SHP77 treated with DMSO at 0.1 percent for 48 hours (cell line): ENCODE measurements at places on chromosomes 12 and 14.

DNA sequence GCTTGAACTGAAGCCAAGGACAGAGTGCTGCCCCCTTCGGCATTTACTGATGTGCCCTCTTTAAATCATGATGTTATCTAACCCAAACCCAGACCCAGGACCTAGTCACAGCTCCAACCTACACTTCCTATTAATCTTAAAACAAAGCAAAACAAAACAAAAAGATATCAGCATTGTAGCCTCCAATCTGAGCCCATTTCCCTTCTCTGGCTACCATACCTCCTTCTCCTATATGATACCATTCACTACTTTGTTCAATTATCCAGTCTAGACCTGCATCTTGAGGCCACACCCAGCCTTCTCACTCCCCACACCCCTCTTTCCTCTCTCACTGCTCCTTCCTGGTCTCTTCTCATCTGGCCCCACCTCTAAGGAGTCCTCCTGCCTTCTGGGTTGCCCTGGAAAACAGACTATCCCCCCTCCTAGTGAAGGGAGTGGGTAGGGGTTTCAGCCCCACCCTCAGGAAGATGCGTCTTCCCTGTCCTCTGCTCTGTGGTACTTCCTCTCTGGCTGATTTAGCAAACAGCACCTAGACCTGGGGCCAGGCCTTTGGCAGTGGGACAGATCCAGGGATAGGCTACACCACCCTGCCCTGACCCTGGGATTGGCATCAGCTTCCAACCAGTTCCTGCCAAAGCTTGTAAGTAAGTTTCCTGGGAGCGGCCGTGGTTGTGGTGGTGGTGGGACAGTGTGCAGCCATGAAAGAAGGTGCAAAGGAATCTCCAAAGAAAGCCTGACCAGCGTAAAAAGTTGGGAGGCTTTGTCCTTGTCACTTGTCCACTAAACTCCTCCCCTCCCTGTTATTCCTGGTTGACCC, 3.3 kb downstream of the LTB4R start:
- no peak for DNase-seq

- no peak for DNase-seq
These were observed 14.1 kb downstream of the PPFIBP1 start for GRCh38 chr12:27537855-27538675.

- no peak for DNase-seq
These were observed 26.0 kb upstream of the SPATA7 start for GRCh38 chr14:88359500-88359899.

DNA sequence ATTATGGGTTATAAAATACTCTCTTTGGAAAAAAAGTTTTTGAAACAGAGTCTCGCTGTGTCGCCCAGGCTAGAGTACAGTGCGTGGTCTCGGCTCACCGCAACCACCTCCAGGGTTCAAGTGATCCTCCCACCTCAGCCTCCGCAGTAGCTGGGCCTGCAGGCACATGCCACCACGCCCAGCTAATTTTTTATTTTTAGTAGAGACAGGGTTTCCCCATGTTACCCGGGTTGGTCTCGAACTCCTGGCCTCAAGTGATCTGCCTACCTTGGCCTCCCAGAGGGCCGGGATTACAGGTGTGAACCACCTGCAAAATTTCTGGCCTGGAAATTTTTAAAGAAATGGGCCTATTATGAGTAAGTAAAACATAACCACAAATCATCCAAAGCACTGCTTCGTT, 3.8 kb downstream of the USP15 start:
- DNase-seq, result no peak

- no peak for DNase-seq
These were observed 130.8 kb upstream of the FLRT2 start for GRCh38 chr14:85399186-85399585.

DNA sequence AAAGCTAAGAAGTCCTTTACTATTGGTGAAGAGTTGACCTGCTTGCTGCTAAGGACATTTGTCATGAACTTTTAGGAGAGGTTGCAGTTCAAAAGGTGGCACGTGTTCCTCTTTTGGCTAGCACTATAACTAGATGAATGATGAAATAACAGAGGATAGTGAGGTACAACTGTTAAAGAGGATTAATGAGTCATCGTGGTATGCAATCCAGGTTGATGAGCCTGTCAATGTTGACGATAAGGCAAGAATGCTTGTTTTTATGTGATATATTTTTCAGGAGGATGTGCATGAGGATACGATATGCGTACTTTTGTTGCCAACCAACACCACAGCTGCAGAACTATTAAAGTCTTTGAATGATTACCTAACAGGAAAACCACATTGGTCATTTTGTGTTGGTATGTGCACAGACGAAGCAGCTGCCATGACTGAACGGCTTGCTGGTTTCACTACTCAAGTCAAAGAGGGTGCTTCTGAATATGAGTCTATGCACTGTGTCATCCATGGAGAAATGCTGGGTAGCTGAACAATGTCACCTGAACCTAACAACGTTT, 10.6 kb downstream of the CEP128 start:
- DNase-seq, result no peak

DNA sequence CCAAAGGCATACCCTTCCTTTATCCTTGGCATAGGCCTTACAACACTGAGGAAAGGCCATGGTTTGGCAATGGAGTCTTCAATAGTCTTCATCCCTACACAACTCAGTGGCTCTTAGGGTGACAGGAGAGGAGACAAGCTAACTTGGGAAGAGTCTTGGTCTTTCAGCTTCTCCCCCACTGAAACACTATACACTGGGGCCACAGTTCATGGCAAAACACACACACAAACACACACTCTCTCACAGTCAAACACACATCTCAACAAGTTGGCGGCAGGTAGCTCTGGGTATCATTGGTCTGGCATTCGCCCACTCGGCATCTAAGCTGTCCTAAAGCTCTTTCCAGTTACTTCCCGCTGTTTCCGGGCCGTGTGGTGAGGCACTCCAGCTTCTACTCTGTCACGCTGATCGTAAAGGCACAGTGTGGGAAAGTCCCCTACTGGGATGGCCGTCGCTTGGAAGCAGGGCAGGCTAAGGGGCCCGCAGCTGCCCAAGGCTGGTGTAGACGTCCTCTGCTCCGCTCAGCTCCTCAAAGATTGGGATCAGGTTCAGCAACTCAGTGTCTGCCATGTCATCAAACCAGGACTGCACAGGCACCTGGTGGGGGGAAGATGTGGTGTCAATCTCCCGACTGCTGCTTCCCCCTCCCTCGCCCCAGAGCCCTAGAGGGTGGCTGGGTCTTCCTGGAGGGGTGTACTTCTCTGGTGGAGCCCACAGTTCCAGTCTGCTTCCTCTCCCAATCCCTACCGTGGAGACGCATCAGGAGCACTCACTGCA, 4.8 kb upstream of the AVIL start:
- no peak for DNase-seq

GRCh38 chr14:89485264-89485663, 68.2 kb upstream of the FOXN3 start:
- no peak for DNase-seq
